ENCODE measurements at places on chromosomes 1 and 21. TPM values are rescaled to one million over a fixed set of nuclear protein-coding genes. Genes with fewer than 3 reads are reported as not detected.

EPHX1 gene
- polyA plus RNA-seq, result 31.7 TPM

PRELP gene
- 8.3 TPM for polyA plus RNA-seq

NT5C1A gene
- polyA plus RNA-seq, result not detected

LYPD8 gene
- not detected for polyA plus RNA-seq

ENTREP3 gene
- polyA plus RNA-seq, result 8.4 TPM

HEYL gene
- polyA plus RNA-seq, result 7.6 TPM

RNF207 gene
- 8.0 TPM for polyA plus RNA-seq

MAEL gene
- polyA plus RNA-seq, result 0.03 TPM

OR2T1 gene
- not detected for polyA plus RNA-seq
